Sigmoid colon (tissue), 7 donors: ENCODE measurements at places on chromosomes 7 and 10. TPM values are rescaled to one million over a fixed set of nuclear protein-coding genes. Genes with fewer than 3 reads are reported as not detected.

DNA sequence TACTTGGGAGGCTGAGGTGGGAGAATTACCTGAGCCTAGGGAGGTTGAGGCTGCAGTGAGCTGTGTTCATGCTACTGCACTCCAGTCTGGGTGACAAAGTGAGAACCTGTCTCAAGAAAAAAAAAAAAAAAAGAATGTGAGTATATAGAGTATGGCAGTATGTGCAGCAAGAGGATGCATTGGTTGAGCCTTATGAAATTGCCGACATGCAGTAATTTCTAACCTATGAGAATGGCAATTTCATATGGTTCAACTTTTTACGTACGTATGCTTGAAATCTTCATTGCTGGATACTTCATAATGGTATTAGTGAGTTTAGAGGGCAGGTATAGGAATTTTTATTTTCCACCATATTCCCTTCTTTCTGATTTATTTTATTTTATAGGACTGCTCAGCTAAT, 4.6 kb upstream of the FAM133B start:
- no peak for DNase-seq

GRCh38 chr7:41977151-41977651, 259.8 kb downstream of the GLI3 start:
- no peak for DNase-seq

The CYP26C1 gene
- not detected for total RNA-seq

The BTRC gene
- total RNA-seq: 10.0 TPM

GRCh38 chr10:3803927-3804741, 19.1 kb upstream of the KLF6 start:
- DNase-seq: no peak

GRCh38 chr7:128841921-128842673, 11.9 kb downstream of the FLNC start:
- DNase-seq: no peak

- no peak for DNase-seq
These were observed 94.0 kb downstream of the C10orf105 start for GRCh38 chr10:71625445-71626175.

The SEMA3E gene
- total RNA-seq: 16.3 TPM

The PRRT4 gene
- total RNA-seq: 0.27 TPM

DNA sequence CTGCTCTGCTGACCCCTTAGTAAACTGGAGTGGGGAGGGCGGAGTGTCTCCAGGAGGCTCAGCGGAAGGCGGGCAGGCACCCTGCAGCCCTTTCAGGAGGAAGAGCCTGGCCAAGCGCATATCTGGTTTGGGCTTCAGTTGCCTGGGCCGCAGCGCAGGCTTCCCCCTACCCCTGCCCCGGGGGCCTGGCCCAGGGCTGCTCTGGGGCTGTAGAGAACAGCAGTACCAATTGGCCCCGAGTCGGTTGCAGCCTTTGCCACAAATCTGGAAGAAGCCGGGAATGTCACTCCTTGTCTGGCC, 28.1 kb upstream of the JAKMIP3 start:
- DNase-seq: no peak

The ICA1 gene
- total RNA-seq: 6.6 TPM

The GPER1 gene
- total RNA-seq: 4.6 TPM

The FBXO24 gene
- 0.27 TPM for total RNA-seq

DNA sequence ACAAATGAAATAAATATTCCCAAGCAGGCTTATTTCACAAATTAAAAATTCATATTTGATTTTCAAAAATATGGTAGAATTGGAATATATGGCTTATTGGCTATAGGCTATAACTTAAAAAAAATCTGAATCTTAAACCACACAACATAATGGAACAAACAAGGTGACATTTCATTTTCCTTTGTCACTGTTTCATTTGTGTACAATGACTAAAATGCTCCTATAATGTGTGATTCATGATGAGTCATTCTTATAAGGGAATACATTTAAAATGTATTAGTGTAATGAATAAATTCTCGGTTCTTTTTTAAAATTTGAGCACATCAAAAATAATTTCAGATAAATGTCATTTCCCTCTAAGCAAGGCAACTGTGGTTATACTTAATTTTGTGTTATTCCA, 148.0 kb upstream of the ANK3 start:
- no peak for DNase-seq

The CUBN gene
- total RNA-seq: 1.3 TPM

The OPALIN gene
- total RNA-seq: not detected

DNA sequence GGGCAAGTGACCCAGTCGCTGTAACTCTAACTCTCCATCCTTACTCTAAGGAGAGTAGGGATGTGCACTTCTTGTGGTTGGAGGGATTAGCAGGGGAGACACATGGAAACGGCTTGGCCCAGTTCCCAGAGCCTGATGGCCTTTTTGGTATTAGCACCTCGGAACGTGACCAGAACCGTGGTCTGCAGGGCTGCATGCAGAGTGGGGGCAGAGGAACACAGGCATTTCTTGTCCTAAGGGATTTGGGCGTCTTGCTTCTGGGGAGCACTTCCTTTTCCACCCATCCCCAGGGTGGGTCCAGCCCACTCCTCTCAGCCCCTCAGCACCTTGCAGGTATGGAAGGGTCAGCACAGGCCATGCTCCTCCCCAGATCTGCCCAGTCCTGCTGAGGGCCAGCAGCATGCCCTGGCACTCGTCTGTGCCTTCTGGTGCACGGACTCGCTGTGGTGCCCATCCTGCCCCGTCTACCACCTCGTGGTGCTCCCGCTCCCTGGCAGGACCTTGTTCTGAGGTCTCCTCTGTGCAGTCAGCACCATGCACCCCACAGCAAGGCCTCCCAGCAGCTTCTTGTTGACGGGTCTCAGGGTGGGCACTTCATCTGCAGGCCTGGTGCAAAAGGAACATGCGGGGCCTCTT, 109.6 kb downstream of the ACTR3B start:
- DNase-seq: no peak

DNA sequence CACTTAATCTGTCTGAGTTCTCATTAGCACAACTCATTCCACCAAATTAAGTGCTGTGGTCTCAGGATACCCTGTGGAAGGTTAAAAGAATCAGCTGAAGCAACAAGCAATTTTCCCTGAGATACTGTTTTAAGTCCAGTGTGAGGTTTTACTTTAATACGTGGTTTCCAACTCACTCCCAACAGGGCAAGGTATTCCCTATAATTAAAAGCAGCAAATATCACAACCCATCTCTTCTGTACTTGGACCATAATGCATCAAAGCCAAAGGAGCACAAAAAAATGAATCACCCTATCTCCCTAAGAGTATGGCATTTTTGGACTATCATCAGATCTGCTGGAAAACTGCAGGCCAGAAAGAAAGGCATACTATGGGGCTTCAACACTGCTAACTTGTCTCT, 4.9 kb downstream of the CADPS2 start:
- DNase-seq: no peak

- DNase-seq: no peak
These were observed 130.1 kb upstream of the EGR2 start for GRCh38 chr10:62946278-62946677.

GRCh38 chr7:101792051-101792681, 25.3 kb upstream of the CUX1 start:
- DNase-seq: peak; percentile 86

DNA sequence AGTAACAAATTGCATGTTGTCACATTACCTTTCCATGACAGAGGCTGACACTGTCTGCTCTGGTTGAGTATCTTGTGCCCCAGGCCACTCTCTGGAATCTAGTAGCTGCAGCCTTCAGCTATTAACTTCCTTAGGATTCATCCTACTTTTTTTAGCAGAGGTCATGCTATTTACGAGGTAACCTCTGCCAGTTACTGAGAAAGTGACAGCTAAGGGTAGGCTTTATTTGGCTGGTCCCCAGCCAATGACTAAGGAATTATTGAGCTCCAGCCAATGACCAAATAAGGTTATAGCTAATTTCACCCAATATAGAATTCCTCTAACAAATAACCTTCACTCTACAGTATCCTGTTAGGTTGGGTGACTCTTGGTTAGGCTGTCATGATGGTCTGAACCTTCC, 1361.7 kb downstream of the XPNPEP1 start:
- DNase-seq: no peak

GRCh38 chr10:120788771-120789170, 62.4 kb upstream of the WDR11 start:
- no peak for DNase-seq

The NPSR1 gene
- not detected for total RNA-seq

The GSAP gene
- total RNA-seq: 21.7 TPM

The MACC1 gene
- total RNA-seq: under 0.01 TPM

DNA sequence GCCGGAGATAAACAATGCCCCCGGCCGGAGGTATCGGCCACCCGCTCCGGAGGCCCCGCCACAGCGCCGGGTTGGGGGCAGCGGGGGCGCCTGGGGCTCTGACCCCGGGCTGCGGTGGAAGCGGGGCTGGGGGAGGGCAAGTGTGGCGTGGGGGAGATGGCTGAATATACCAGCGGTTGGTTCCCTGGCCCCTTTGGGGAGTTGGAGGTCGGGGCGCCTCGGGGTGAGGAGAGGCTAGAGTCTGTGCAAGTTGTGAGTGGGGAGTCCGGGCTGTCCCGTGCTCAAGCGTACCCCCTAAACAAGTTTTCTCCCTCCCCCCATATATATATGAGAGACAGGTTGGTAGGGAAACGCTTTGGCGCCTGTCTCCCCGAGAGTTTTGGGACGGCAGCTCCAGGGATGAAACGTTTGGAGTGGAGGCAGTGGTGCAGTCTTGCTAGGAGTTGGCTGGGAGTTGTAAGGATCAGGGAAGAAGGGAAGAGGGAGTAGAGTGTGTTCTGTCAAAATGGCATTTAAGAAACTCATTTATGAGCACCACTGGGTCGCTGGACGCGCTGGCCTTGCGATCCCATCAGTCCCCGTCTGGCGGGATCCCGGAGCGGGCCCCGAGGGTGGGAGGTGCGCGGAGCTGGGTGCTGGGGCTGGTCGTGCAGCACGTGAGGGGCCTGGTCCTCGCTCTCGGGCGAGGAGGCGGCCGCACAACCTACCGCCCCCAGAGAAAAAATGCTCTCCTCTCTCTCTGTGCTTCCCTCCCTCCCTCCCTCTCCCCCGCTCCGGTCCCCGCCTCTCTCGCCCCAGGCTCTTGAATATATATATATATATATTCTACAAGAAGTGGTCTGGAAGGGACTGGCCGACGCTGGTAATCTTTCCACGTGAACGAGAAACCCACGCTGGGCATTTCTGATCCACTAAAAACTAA, 1.1 kb downstream of the TET1 start:
- peak; percentile 67 for DNase-seq

DNA sequence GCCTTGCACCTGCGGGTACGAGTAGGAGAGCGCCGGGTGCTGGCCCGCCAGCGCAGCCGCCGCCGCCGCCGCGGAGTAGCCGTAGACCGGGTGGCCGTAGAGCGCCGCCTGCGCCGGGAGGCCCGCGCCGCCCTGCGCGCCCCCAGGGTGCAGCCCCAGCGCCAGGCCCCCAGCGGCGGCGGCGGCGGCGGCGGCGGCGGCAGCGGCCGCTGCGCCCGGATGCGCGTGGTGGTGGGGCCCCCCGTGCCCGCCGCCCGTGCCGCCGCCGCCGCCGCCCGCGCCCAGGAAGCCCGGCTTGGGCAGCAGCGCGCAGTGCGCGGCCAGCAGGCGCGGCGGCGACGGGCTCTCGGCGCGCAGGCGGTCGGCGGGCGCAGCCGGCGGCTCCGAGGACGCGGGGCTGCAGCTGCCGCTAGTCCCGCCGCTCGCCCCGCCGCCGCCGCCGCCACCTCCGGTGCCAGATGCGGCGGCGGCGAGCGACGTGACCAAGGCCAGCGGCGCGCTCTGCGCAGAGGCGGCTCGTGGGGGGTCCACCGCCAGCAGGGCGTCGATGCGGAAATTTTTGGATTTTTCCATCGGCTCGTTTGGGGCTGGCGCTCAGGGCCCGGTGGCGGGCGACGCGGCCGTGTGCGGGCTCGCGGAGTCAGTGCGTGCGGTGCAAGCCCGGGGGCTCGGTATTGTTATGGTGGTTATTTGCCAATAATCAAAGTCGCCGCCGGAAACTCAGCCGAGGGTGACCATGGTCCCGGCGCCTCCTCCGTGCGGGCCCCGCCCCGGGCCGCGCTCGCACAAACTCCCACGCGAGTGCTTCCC, 480 bp downstream of the MNX1 start:
- no peak for DNase-seq

- no peak for DNase-seq
These were observed 8.9 kb downstream of the DLX6 start for GRCh38 chr7:97014145-97014750.

The CADPS2 gene
- 10.7 TPM for total RNA-seq

- peak; percentile 78 for DNase-seq
These were observed 89.8 kb downstream of the CREM start for GRCh38 chr10:35216303-35216905.

The NCF1 gene
- total RNA-seq: 7.1 TPM

The SFRP4 gene
- total RNA-seq: 10.2 TPM

- DNase-seq: no peak
These were observed 46.1 kb downstream of the TNPO3 start for GRCh38 chr7:129008645-129009414.

- no peak for DNase-seq
These were observed 305.8 kb downstream of the KIF20B start for GRCh38 chr10:90007226-90007625.

The IL2RA gene
- total RNA-seq: 0.99 TPM

- DNase-seq: no peak
These were observed 265.7 kb upstream of the BMPER start for GRCh38 chr7:33639552-33640197.

The ZNF479 gene
- not detected for total RNA-seq

GRCh38 chr7:72413886-72414285, 1.7 kb upstream of the CALN1 start:
- DNase-seq: no peak

The NFE2L3 gene
- 1.5 TPM for total RNA-seq

The SLC26A5 gene
- 0.33 TPM for total RNA-seq

DNA sequence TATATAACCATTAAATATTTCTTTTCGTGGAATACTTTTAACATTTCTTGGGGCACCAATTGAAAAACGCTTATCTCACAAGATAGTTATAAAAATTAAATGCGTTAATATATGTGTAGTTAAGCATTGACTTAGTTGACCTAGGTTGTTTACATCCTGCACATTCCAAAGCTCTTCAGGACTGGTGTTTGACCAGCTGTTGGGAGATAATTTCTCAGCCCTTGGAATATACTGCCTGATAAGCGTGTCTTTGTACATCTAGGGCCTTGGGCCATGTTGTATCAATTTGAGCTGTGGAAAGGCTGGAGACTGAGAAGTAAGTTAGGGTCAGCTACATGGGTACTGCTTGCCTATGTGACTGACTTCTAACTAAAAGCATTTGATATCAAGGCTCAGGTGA, 90.0 kb upstream of the AOAH start:
- DNase-seq: no peak

The MYOZ1 gene
- not detected for total RNA-seq

DNA sequence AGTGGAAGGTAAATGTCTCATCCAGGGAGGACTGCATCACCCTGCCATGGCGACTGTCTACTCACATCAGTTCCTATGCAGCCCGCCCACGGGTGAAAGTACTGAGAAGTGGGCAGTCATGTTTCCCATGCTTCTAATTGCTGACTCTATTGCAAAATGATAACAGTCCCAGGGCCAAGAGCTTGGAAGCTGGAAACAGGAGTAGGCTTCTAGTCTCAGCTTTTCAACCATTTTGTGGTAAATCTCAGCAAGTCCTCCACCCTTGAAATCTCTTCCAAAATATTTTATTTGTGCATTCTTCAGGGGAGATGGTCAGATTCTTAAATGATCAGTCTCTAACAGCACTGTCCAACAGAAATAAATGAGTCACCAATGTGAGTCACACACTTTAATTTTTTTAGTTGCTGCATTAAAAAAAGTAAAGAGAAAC, 48.1 kb upstream of the TARP start:
- DNase-seq: no peak
